ENCODE measurements at places on chromosomes 16 and 17.

- DNase-seq, result no peak
These were observed 7.0 kb downstream of the IRX6 start for GRCh38 chr16:55330781-55331647.

DNA sequence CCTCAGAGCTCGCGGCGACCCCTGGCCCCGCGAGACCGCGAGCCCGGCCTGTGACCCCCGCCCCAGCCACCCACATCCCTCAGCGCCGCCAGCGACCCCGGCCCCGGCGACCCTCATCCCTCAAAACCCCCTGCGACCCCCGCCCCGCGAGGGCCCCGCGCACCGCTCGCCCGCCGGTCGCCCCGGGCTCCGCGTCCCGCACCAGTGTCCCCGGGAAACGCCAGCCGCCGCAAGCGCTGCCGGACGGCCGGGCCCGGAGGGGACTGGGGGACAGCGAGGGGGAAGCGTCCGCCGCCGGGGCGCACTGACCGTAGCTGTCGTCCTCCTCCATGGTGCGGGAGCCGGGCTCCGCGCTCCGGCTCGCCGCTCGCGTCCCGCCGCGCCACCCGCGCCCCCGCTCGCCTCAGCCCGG lies at the start of gene CYTH1:
Gene CYTH1, minus strand, starts transcription at position 381 of the 412 bp plus-strand sequence. Its CDS starts 50 bp downstream, at position 331.
- DNase-seq, result no peak

DNA sequence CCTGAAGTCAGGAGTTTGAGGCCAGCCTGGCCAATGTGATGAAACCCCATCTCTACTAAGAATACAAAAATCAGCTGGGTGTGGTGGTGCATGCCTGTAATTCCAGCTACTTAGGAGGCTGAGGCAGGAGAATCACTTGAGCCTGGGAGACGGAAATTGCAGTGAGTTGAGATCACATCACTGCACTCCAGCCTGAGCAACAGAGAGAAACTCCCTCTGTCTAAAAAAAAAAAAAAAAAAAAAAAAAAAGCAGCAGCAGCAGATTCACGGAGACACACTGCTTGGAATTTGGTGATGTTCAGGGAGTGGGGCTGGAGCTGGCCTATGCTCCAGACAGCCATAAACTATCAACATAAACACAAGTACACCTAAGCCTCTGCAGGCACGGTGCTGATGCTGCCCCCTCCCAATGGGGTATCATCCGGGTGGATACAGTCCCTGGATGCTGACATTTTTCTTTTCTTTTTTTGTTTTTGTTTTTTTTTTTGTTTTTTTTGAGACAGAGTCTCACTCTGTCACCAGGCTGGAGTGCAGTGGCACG lies 39.6 kb upstream of the RHOT1 start:
- no peak for DNase-seq

DNA sequence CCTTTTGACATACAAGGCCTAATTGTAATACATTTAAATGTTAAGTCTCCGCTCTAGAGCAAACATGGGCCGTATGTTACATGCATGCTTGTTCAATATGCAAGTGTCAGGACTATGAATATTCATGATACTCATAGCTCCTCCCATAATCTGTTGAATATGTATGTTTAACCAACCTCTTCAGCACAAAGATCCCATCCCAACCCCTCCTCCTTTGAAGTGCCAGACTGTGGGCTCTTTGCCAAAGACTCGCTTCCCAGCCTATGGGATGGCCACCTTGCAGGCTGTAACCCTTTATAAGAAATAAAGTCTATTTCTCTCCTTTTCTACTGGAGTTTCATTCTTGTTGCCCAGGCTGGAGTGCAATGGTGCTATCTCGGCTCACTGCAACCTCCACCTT lies 156.2 kb downstream of the ABCC12 start:
- no peak for DNase-seq

DNA sequence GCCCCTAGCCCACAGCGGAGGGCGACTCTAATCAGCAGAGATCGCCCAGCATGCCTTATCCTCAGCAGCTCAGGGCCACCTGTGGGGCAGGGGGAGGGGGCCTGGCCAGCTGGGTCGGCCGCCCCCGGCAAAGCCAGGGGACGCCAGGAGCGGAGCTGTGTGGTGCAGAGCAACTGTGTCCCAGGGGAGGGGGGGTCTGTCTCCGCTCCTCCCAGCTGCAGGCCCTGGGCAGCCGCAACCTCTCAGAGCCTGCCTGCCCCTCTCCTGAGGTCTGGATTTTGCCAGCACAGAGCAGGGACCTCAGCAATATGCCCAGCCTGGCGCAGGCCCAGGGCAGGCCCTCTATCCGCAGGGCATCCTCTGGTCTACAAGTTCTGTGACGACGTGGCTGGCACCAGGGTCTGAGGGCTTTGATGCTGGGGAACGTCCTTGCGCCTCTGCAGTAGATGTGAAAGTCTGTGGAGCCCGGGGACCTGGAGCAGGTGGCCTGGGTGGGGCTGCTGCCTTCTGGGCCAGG lies 36.5 kb upstream of the SLC38A10 start:
- DNase-seq, result no peak
